ENCODE measurements at places on chromosomes 3 and 15.
A peak's percentile ranks its signal among the peaks of the same experiment; 100 is the strongest.

- no peak for DNase-seq
Measured at GRCh38 chr3:60064210-60065178, 1014.7 kb upstream of the CFAP20DC start.

GRCh38 chr3:10361375-10361774 lies 40.5 kb upstream of the SEC13 start:
- DNase-seq: no peak

GRCh38 chr15:82093774-82094211 lies 48.0 kb upstream of the MEX3B start:
- no peak for DNase-seq

GRCh38 chr3:134847349-134847748 lies 52.3 kb downstream of the EPHB1 start:
- no peak for DNase-seq

- DNase-seq: no peak
Measured at GRCh38 chr3:166569589-166569988, 732.4 kb upstream of the BCHE start.

- DNase-seq: no peak
Measured at GRCh38 chr3:134608771-134609435, 41.9 kb downstream of the KY start.

GRCh38 chr3:96070678-96071077 lies 743.7 kb upstream of the EPHA6 start:
- DNase-seq: no peak

GRCh38 chr3:126448893-126449180 lies 26.9 kb downstream of the ZXDC start:
- DNase-seq: no peak

DNA sequence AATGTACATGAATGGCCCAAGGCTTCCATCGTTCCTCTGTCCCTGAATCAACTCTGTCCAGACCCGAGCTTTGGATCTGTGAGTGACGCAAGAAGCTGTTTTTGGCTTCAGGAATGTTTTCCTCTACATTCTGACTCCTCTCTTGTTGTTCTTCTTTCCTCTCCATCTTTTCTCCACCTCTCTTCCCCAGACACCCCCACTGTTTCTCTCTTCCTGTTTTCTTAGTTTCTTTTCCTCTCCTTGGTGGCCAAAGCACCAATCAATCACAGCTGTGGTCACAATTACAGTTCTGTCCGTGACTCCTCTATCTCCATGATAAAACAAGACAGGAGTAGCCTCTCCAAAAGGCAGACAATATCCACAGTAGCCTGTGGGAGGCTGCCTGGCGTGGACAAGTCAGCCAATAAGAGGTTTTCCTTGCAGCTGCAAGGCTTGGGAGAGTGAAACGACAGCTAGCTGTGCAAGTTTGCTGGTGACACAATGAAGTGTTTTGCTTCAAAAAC lies 4.9 kb upstream of the TMEM212 start:
- DNase-seq: no peak

DNA sequence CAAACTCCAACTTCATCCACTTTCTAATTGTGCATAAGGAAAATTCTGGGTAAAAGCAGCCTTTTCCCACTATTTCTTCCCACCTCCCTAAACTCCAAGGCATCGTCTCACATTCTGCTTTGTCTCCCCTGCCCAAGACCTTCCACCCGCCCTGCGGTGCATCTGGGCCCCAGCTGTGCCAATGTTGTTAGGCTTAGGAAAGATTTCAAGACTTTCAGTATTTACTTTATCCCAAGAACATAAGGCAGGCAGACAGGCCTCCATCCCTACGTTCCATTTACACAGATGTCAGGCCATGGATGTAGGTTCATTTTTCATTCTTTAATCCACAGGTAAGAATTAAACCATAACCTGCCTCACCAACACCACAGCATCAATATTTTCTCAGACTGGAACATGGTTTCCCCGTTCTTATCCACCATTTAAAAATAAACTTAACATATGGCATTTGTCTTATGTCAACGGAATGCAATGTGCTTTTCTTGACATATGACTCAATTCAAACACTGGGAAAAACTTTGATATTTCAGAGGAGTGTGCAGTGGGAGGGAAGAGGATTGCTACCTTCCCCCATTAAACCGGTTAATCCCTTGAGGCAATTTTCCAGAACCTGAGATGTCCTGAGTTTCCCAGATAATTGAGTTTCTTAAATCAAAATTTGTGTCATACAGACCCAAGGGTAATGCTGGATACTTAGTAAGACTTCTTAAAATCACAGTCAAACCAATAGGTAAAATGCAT lies 238.0 kb upstream of the LRIG1 start:
- DNase-seq: no peak

DNA sequence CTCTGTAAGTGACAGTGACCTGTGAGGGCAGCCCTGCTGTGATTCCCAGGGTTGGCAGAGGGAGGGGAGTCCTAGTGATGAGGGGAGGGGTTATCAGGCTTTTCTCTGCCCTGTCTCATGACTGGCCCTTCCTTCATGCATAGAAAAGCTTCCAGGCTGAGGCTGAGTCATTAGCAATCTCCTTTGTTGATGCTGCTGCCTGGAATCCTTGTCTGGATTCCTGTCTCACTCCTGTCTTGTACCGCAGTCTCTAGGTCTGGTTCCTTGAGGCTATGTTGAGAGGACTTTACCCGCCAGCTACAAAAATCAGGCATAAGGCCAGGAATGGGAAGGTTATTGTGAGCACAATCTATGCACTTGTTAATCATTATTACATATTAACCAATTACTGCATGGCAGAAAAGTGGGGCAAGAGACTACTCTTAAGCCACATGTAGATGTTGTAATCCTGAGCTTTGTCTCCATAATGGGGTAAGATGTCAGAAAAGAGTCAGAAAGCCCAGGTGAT lies 7.2 kb downstream of the KLHL6 start:
- no peak for DNase-seq

DNA sequence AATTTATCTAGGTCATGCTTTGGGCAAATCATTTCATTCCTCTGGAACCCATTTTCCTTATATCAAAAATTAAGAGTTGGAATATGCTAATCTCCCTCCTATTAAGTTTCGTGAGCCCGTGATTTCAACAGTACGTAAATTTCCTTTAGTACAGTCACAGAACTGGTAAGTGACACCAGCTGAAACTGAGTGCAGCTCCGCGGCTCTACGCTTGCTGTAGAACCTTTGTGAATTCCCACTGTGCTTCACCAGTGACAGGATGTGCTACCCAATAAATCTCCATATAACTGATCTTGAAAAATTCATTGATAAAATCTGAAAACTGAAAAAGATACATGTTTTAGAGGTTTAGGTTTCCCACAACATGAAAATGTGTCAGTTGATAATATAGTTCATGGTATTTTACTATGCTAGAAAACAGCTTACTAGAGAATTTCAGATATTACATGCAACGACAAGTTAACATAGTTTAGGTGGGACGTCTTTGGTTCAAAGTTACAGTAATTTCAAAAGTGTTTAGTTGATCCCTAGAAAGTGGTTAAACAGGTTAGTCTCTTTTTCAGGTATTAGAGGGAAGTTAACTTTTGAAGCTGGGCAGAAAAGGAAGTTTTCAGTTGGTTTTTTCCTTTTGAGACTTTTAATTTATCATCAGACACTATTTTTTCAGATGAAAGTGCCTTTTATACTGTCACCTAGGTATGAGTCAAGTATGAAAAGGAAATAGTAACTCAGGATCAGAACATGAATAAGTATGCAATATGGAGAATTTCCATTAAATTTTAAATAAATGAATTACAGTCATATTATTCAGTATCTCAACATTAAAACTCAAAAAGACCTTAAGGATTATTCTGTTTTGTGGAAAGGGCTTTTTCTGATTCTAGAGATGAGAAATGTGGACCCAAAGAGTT lies 57.0 kb downstream of the PPARG start:
- DNase-seq: no peak

DNA sequence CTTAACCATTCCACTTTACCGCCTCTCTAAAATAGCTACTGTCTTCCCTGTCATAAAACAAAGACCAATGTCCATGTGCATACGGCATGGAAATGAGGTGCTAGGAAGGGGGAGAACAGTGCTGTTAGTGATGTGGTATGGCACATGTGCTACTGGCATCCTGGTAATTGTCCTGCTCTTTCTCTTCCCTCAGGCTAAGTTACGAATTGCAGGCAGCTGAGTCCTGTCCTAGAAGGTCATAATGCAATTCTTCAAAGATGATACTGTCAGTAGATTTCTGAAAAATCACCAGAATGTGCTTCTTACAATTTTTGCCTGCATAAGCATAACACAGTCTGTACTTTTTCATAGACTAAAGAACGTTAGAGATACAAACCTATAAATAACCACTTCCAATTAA lies 216.8 kb downstream of the RSL24D1 start:
- no peak for DNase-seq

- DNase-seq: no peak
Measured at GRCh38 chr3:57224856-57225255, 2.7 kb upstream of the APPL1 start.

DNA sequence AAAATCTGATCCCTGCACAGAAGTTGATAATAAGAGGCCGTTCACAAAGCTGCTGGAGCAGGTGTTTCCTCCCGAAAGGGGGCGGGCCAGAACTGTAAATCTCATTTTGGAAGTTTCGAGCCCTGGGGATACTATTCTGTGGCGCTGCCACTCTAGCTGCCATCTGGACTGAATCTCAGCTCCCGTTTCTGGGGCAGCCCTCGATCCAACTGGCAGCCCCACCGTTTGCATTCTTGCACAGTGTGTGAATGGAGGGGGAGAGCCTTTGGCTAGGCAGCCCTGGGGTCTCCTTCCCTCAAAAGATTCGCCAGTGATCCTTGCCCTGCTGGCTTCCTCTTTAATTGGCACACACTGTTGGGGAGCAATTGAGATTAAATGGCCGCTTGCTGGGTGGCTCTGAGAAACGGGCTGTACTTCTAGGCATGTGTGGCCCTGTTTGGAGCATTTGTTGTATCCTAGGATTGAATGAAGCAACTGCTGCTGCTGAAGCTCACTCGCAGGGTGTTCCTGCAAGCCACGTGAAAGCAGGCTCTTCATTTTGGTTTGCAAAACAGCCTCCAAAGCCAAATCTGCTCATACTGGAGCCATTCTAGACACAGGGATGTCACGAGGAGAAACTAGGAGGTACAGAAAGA lies 57.2 kb upstream of the TOPAZ1 start:
- DNase-seq: no peak

DNA sequence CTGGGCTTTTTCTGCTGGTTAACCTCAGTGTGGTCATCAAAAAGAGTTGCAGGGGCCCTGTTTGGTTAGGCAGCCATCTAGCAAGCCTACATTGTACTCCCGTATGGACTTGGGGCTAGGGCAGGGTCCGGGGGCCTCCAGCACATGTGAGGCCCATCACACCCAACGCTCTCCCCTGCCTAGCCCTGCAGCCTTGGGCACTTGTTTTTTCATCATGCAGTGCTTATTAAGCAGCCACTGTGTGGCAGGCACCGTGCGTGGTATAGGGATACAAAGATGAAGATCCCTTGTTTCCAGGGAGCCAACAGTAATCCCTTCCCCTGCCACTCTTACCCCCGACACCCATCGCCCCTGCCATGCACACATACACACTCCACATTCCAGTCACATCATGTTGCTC lies 14.2 kb downstream of the MRAS start:
- DNase-seq: peak; percentile 12

DNA sequence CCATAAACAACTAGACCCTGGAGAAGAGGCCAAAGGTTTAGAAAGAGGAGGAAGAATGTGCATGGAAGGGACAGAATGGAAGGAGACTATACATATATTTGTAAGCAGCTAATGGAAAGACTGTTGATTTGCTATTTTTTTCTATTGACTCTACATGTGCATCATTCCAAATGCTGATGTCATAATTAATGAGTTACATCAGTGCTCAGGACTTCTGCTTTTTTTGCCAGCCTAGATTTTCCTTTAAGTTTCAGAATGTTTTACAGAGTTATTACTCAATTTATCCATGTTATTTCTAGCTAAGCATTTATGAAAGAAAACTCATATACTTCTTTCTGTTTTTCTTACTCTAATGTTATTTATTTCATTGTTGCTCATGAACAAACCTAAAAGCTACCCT lies 62.6 kb upstream of the VGLL3 start:
- DNase-seq: no peak

- no peak for DNase-seq
Measured at GRCh38 chr3:157501863-157502262, 1.4 kb downstream of the VEPH1 start.

GRCh38 chr15:48384616-48385015 lies 53.4 kb downstream of the DUT start:
- no peak for DNase-seq

DNA sequence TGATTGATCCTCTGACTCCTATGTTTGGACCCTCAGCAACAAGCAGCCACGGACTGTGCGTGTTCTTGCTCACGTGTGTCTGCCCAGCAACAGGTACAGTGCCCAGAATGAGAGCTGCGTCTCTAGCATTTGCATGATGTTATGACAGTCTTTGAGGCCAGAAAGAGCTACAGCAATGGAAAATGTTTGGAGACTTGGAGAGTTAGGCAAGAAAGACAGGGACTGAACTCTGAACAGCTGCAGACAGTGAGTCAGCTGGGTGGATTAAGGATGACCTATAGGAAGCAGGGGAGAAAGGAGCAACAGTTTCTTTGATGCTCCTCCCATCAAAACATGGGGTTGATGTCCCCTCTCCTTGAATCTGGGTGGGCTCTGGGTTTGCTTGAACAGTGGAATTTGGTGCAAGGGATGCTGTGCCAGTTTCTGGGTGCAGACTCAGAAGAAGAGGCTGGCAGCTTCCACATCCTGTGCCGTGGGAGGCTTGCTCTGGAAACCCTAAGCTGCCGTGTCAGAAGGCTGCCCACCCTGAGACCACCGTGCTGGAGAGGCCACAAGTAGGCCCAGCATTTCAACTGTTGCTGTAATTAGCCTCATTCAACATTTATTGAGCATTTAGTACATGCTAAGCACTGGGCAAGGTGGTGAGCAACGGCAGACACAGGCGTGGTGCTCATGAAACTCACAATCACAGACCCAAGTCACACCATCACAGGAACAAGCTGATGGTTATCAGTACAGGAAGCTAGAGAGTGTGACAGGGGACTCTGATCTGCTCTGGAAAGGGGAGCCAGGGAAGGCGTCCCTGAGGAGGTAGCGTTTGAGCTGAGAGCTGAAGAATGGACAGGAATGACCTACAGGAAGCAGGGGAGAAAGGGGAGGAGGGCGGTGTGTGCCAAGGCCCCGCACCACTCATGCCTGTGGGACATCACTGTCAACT lies 21.7 kb downstream of the CCR9 start:
- DNase-seq: no peak

DNA sequence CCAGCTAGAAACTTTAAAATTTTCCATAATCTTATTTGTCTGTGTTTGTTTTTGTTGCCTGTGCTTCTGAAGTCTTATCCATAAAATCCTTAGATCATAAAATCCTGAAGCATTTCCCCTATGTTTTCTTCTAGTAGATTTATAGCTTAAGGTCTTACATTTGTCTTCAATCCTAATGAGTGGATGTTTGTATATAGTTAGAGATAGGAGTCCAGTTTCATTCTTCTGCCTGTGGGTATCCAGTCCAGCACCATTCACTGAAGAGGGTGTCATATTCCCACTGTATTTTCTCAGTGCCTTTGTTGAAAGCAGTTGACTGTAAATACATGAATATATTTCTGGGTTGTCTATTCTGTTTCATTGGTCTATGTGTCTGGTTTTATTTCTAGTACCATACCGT lies 44.8 kb upstream of the SPSB4 start:
- DNase-seq: no peak

All from NCI-H1930 (cell line).